Activated B cell treated with CpG ODN at 0.5 μM for 24 hours (primary cell): ENCODE measurements at places on chromosomes 7 and 10.

- no peak overlapping the region for H3K4me3 ChIP-seq
- no peak overlapping the region for H3K27ac ChIP-seq
- no peaks in the 10 kb centered on the region for H3K4me1 ChIP-seq
- DNase-seq = no peak
- H3K36me3 ChIP-seq = no peaks in the 10 kb centered on the region
Measured at GRCh38 chr7:130365511-130366441, 14.5 kb upstream of the CPA1 start.

- H3K27ac ChIP-seq = no peak overlapping the region
- H3K36me3 ChIP-seq = no peaks in the 10 kb centered on the region
- H3K27me3 ChIP-seq = peaks cover 21% of the 10 kb centered on the region
- H3K4me3 ChIP-seq = no peak overlapping the region
- DNase-seq = no peak
- peaks cover 5% of the 10 kb centered on the region for H3K4me1 ChIP-seq
Measured at GRCh38 chr7:4845740-4846142, 16.1 kb downstream of the PAPOLB start.

DNA sequence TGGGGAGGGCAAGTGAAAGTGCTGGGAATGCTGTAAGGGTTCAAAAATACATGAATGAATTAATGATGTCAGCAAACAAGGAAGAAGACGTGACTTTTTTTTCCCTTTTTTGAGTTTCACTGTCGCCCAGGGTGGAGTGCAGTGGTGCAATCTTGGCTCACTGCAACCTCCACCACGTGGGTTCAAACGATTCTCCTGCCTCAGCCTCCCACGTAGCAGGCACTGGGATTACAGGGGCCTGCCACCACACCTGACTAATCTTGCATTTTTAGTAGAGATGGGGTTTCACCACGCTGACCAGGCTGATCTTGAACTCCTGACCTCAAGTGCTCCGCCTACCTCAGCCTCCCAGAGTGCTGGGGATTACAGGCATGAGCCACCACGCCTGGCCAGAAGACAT lies 30.0 kb downstream of the DENND10 start:
- H3K27ac ChIP-seq = no peak overlapping the region
- DNase-seq = no peak
- no peaks in the 10 kb centered on the region for H3K27me3 ChIP-seq
- H3K36me3 ChIP-seq = peaks cover 38% of the 10 kb centered on the region
- peaks cover 17% of the 10 kb centered on the region for H3K4me1 ChIP-seq

- no peaks in the 10 kb centered on the region for H3K27me3 ChIP-seq
- H3K4me3 ChIP-seq = no peak overlapping the region
- no peak for DNase-seq
- no peak overlapping the region for H3K27ac ChIP-seq
- no peaks in the 10 kb centered on the region for H3K4me1 ChIP-seq
Measured at GRCh38 chr7:113730309-113730955, 188.4 kb downstream of the PPP1R3A start.

GRCh38 chr7:154744861-154745258 lies 258.1 kb downstream of the PAXIP1 start:
- H3K4me3 ChIP-seq = no peak overlapping the region
- no peaks in the 10 kb centered on the region for H3K4me1 ChIP-seq
- no peaks in the 10 kb centered on the region for H3K27me3 ChIP-seq
- no peaks in the 10 kb centered on the region for H3K36me3 ChIP-seq
- no peak overlapping the region for H3K27ac ChIP-seq
- no peak for DNase-seq

DNA sequence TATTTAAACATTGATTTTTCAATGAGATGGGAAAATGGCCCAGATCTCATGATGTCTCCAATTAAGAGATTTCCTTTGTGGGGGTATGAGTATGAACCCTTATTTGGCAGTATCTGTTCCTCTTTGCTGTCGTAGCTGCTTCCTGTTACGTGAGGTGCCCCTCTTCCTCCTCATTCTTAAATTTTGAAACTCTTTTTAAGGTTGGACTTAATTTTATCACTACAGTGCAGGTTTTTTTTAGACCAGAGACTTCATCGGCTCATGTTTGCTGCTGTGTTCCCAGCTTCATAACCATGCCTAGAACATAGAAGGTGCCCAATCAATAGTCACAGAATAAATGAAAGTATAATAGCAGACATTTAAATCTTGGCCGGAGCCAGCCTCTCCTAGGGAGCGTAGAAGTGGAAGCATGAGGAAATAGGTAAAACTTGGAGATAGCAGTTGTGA lies 2.4 kb downstream of the MIOS start:
- H3K27me3 ChIP-seq = no peaks in the 10 kb centered on the region
- H3K27ac ChIP-seq = peak overlapping the region; percentile 90
- peak overlapping the region; percentile 85 for H3K4me3 ChIP-seq
- H3K4me1 ChIP-seq = peaks cover 52% of the 10 kb centered on the region
- peaks cover 45% of the 10 kb centered on the region for H3K36me3 ChIP-seq

GRCh38 chr7:46368871-46369270 lies 447.8 kb upstream of the IGFBP3 start:
- H3K27ac ChIP-seq = no peak overlapping the region
- H3K27me3 ChIP-seq = no peaks in the 10 kb centered on the region
- no peak for DNase-seq
- no peaks in the 10 kb centered on the region for H3K36me3 ChIP-seq

- no peaks in the 10 kb centered on the region for H3K27me3 ChIP-seq
- H3K27ac ChIP-seq = no peak overlapping the region
- H3K36me3 ChIP-seq = no peaks in the 10 kb centered on the region
- H3K4me1 ChIP-seq = no peaks in the 10 kb centered on the region
- no peak overlapping the region for H3K4me3 ChIP-seq
Measured at GRCh38 chr10:52347327-52347667, 33.2 kb downstream of the DKK1 start.

DNA sequence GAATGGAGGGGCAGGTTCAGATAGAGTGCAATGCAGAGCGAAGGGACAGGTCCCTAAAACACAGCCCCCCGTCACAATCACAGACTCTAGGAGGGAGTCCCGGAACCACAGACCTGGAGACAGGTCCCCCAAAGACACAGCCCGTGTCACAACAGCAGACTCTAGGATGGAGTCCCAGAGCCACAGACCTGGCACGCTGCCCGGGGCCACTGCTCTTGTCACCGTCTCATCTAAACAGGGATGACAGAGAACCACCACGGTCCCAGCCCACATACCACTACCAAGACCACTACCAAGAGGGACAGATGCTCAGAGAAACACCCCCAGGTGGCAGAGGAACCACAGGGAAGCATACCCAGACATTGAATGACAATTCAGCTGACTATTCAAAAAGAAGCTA lies 183.9 kb downstream of the TCERG1L start:
- H3K4me1 ChIP-seq = no peaks in the 10 kb centered on the region
- no peaks in the 10 kb centered on the region for H3K36me3 ChIP-seq
- DNase-seq = no peak
- no peaks in the 10 kb centered on the region for H3K27me3 ChIP-seq
